Stimulated activated CD8-positive, alpha-beta memory T cell treated with anti-CD3 and anti-CD28 coated beads, Interleukin-15, amount 100 ng/mL, for 24 hours (primary cell): ENCODE measurements at places on chromosomes 3 and 15.

DNA sequence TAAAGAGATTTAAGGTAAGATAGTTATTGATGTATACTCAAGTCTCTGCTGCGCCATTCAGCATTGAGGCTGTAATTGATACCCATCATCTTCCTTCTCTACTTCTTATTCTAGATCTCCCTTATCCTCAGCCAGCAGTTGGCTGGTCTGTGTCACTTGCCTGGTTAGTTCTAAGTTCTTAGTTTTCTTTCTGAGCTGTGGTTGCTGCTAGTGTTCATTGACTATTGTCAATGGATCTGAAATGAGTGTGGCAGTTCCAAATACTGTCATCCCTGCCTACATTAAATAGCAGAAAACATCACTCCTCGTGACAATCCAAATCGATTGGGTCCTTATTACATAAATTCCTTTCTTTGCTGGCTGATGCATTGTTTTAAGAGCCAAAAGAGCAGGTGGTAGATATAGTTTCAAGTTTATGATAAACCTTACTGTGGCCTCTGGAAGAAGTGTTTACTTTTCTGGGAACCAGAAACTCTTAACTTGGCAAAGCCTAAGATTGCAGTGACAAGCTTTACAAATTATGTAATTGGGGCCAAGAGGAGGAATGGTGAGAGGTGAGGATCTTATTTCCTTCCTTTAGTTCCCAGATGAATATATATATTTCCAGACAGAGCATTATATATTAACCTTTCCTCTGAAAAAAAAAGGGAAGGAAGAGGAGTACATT, 168.0 kb downstream of the GMNC start:
- DNase-seq, result no peak

- no peak for DNase-seq
Measured at GRCh38 chr3:39721076-39721475, 88.3 kb upstream of the MYRIP start.

GRCh38 chr15:29573197-29573838, 248.9 kb downstream of the TJP1 start:
- no peak for DNase-seq

DNA sequence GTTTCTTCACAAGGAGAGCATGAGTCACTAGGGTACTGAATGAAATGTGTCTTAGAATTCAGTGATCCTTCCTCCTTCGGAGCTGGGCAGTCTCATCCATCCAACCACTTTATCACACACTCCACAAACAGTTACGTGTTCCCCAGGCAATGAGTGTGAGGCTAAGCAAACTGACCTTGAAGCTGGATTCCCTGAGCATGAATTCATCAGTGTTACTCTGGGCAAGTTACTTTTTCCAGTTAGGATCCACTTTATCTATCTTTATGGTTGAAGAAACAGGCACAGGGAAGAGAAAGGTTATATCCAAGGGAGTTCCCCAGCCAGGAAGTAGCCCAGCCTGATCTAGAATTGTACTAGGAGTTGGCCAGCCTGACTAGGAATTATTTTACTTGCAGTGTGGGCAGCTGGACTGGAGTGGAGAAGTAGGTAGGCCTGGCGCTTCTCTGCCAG, 17.1 kb upstream of the GCNT3 start:
- no peak for DNase-seq

DNA sequence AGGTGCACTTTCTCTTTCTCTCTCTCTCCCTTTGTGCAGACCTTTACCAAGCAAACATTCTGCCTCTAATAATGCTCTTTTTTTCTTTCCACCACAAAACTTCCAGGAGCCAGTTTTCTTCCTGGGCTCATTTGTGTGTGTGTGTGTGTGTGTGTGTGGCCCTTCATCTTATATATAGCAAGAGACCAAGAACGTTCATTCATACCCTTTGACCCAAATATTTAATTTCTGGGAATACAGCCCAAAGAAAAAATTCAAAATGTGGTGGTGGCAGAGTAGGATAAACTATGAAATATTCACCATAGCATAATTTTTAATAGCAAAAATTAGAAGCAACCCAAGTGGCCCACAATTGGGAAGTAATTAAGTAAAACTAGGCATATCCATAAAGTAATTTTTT, 398.9 kb downstream of the IGSF11 start:
- no peak for DNase-seq

DNA sequence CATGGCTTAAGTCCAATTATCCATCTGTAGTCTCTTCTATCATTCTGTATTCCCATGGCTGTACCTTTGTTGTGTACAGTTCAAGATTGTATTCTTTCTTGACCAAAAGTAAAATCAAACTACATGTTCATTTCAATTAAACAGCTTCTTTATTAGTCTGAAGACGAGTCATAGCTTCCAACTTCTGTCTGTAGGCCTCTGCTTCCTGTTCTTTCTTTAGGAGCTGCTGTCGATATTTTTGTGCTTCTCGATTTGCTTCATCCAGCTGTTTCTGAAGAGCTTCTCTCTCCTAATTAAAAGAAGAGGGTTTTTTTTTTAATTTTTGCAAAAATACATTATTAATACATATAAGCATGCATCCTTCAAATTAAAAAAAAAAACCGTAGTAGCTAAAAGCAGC, 13.0 kb upstream of the HDC start:
- no peak for DNase-seq
